ENCODE measurements at places on chromosomes 5 and 9.

DNA sequence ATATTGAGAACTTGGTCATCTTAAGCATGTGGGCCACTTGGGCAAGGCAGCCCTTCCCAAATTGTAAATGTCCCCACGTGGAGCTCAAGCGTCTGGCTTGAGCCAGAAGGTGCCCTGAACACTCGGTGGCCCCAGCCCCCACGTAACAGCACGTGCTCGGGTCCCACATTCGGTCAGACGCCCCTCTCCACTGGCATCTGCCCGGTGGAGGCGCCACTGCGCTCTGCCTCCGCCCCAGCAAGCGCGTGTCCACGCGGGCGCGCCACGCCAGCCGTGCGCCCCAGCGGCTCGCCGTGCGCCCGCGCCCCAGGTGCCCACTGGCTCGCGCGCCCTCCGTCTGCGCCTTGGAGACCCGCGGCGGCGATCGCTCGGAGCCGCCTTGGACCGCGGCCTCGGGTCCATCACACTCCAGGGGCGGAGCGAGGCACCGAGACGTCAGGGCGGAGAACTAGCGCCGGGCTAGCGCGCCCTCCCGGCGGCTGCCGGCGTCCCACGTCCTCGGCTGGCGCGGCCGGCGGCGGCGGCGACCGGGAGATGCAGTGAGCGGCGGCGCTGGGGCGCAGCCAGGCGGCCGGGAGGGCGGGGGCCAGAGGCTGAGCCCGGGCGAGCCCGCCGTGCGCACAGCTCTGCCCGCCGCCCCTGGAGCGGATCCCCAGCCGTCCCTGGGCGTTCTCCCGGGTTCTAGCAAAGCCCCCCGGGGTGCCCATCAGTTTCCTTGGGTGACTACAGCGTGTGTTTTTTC lies at the start of gene PALM2AKAP2:
Gene PALM2AKAP2, plus strand, starts transcription at position 488 of the 742 bp plus-strand sequence. CDS start 291 bp downstream, outside the sequence.
- peak; percentile 4 for DNase-seq

DNA sequence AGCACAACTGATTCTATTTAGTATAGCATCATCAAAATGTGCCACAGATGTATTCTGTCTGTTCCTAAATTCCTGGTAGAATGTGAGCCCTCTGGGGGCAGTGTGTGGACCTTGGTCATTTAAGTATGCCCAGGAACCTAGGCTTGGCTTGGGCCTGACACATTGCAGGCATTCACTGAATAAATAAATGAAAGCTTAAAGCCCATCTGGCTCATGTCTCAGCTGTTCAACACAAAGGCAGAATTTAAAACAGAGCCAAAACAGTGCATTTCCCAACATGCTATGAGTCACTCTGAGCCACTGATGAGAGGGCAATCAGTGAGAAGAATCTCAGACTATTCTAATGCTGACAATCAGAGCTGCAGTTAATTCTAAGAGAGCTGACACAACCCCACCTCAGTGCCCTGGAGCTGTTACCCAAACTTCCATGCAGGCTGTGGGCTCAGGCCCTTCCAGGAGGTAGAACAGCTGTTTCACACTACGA lies 8.1 kb downstream of the FAM193B start:
- no peak for DNase-seq

DNA sequence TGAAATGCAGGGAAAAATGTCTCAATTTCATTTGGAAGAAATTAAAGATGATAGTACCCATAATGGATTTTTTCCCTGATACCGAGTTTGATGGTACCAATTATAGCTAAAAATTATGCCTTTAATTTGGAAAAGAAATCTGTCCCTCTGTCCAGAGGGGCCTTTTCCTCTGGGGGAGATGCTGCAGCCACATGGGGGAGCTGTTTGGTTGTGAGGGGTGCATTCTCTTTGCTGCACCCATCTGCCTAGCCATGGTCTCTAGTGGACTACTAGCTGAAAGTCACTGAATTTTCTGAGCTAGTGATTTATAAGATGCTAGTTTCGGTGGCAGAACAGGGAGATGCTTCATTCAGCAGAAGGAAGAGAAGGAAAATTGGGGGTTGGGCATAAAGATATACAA lies 9.6 kb downstream of the SEC61B start:
- no peak for DNase-seq

GRCh38 chr9:130254747-130255630 lies 10.6 kb upstream of the HMCN2 start:
- DNase-seq = no peak
